Mesothelial cell of epicardium (in vitro differentiated cells): ENCODE measurements at places on chromosomes 6 and 20. TPM values are rescaled to one million over a fixed set of nuclear protein-coding genes. Genes with fewer than 3 reads are reported as not detected.
A peak's percentile ranks its signal among the peaks of the same experiment; 100 is the strongest.

DNA sequence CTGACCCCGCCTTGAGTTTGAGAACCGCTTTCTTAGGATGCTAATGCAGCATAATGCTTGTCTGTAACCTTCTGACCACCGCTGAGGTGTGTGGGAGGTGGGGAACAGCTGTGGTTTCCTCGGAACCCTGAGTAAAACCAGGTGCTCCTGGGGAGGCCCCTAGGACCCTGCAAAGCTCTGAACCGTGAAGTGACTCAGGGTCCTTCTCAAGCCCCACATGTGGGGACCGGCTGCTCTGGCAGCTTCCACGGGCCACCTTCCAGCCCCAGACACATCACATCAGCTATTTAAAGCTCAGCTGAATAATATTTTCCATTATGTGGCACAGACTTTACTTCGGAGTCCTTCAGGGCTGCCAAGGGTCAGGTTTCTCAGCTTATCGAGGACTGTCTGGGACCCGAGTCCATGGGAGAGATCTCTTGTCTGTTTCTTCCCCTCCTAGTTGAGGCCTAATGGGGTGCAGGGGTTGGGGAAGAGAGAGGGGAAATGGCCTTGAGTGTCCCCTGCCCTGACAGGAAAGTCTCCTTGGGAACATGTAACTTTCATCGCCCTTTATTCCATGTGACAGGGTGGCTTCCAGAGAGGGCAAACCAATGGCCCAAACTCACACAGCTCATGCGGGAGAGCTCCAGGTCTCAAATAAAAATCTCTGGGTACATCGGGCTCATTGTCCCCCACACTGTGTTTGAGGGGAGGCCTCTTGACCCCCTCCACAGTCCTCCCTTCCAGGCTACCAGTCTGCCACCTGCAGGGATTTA, 186.1 kb upstream of the SLC24A3 start:
- no peaks in the 10 kb centered on the region for H3K36me3 ChIP-seq
- no peak for DNase-seq
- H3K4me1 ChIP-seq = peaks cover 11% of the 10 kb centered on the region
- peaks cover 8% of the 10 kb centered on the region for H3K27me3 ChIP-seq

DNA sequence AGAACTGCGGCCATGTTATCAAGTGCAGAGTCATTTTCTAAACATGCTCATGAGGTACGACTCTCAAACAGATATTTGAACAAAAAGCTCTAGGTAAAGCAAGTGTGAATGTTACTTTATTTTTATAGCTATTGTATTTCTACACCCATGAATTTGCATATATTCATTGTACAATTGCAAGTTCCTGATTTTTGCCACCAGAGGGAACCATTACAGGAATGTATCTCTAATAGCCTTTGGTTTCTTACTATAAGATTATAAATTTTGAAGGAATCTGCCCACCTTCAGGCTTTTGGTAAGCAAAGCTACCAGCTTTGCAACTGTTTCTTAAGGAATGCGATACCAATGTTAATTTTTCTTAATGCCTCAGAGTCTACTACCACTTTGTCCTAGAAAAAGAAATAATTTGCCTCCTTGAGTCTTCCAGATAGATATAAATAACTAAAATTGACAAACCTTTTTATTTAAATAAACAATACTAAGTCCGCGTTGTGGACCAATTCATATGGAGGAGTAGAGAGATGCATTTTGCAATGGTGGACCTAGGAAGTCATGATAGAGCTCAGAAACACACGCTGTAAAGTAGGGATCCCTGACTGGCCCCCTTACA, 125.4 kb upstream of the SAMD5 start:
- no peak overlapping the region for H3K4me3 ChIP-seq
- peaks cover 42% of the 10 kb centered on the region for H3K36me3 ChIP-seq
- peaks cover 6% of the 10 kb centered on the region for H3K4me1 ChIP-seq
- DNase-seq = no peak

GRCh38 chr6:159104163-159104925, 59.6 kb upstream of the TAGAP start:
- no peaks in the 10 kb centered on the region for H3K36me3 ChIP-seq
- no peaks in the 10 kb centered on the region for H3K27me3 ChIP-seq
- H3K4me1 ChIP-seq = peaks cover 9% of the 10 kb centered on the region
- no peak overlapping the region for H3K27ac ChIP-seq

GRCh38 chr6:98839781-98840361, 5.5 kb downstream of the POU3F2 start:
- no peaks in the 10 kb centered on the region for H3K36me3 ChIP-seq
- no peak overlapping the region for H3K4me3 ChIP-seq
- H3K4me1 ChIP-seq = peaks cover 15% of the 10 kb centered on the region
- DNase-seq = no peak
- H3K27ac ChIP-seq = no peak overlapping the region
- peaks cover 98% of the 10 kb centered on the region for H3K27me3 ChIP-seq

- peaks cover 37% of the 10 kb centered on the region for H3K4me1 ChIP-seq
- peak overlapping the region; percentile 68 for H3K4me3 ChIP-seq
- H3K27me3 ChIP-seq = peaks cover 42% of the 10 kb centered on the region
- H3K27ac ChIP-seq = peak overlapping the region; percentile 95
- H3K36me3 ChIP-seq = no peaks in the 10 kb centered on the region
Observed at GRCh38 chr20:51562332-51563173, 20.0 kb upstream of the NFATC2 start.

DNA sequence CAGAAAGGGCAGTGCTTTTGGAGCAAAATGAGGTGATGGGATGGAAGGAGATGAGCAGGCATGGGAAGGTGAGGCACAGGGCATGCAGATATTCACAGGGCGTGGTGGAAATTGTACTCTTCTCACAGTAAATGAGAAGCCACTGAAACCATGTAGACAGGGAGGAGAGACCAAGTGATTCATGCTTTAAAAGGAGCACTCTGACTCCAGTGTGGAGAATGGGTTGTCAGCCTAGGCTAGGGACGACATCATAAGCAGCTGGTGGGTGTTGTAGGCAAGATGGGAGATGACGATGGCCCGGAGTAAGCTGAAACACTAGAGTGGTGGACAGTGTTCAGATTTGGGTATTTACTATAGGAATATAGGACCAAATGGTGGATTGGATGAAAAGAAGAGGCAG, 18.4 kb downstream of the PDE7B start:
- H3K27ac ChIP-seq = no peak overlapping the region
- no peak overlapping the region for H3K4me3 ChIP-seq
- no peaks in the 10 kb centered on the region for H3K27me3 ChIP-seq
- no peak for DNase-seq
- H3K36me3 ChIP-seq = peaks cover 4% of the 10 kb centered on the region

- DNase-seq = no peak
- H3K27ac ChIP-seq = no peak overlapping the region
- peaks cover 6% of the 10 kb centered on the region for H3K36me3 ChIP-seq
- peaks cover 4% of the 10 kb centered on the region for H3K27me3 ChIP-seq
Observed at GRCh38 chr20:3653921-3654320, 9.3 kb downstream of the GFRA4 start.

DNA sequence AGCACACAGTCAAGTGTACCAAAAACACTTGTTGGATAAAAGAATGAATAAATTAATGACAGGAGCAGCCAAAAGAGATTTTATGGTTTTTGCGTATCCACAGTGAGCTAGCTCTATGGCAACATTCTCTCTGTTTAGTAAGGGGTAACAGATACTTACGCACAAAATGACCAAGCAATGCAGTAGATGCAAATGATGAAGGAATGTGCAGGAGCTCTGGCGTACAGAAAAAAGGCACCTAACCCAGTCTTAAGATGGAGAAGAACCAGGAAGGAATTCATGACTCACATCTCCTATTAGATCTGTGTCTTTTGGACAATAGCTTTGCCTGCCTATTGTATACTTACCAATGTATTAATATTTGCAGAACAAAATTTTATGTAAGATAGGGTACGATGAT, 191.9 kb upstream of the PREP start:
- H3K36me3 ChIP-seq = no peaks in the 10 kb centered on the region
- DNase-seq = no peak
- no peak overlapping the region for H3K27ac ChIP-seq
- H3K4me3 ChIP-seq = no peak overlapping the region

DNA sequence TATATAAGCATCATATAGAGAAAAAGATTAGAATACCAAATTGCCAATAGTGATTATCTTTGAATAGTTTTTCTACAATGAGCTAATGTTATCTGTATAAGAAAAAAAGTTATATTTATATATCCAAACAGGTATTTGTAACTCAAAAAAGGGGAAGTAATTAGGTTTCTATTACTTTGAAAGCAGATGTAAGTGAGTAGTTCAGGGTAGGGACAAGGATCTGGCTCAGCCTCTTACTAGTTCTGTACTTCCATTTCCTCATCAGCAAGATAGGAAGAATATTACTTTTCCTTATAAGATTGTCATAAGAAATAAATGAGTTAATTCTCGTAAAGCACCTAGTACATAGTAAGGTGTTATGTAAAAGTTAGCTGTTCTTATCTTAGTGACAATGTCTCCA, 32.2 kb downstream of the AHI1 start:
- H3K4me3 ChIP-seq = no peak overlapping the region
- H3K36me3 ChIP-seq = peaks cover 49% of the 10 kb centered on the region
- no peak overlapping the region for H3K27ac ChIP-seq
- DNase-seq = no peak
- no peaks in the 10 kb centered on the region for H3K4me1 ChIP-seq

DNA sequence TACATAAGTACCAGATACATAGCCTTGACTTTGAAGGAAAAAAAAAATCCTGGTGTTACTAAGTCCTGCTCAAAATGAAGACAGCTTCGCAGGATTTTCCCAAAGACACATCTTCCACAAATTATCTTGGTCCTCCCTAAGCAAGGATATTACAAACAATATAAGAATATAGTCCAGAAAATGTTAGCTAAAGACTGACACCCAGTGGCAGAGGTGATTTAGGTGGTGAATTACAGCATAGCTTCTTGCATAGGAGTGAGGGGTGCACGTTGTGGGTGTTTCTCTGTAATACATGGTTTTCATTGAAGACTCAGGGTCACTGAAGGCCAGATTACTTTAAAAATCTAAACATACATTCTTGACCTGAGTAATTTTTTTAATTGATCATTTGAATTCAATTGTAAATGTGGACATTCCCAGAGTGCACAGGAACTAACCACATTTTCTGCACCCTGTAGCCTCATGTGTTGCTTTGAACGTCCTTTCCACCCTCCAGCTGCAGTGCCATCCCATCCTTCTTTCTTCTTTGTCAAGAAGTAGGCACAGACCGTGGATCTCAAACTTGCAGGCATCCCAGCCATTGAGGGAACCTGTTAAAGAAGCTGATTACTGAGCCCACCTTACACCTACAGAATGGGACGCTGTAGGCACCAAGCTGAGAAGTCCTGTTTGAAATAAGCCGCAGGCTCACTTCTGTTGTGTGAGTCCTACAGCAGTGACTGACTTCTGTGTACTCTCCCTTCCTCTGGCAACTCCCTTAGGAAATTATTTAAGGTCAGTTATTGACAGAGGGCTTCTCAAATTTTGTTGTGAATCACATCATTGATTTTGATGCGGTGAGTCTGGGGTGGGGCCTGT, 102.6 kb downstream of the PERP start:
- H3K4me1 ChIP-seq = peaks cover 4% of the 10 kb centered on the region
- DNase-seq = no peak
- H3K27me3 ChIP-seq = no peaks in the 10 kb centered on the region
- H3K27ac ChIP-seq = no peak overlapping the region

- DNase-seq = no peak
- peaks cover 50% of the 10 kb centered on the region for H3K4me1 ChIP-seq
- peak overlapping the region; percentile 59 for H3K27ac ChIP-seq
- no peaks in the 10 kb centered on the region for H3K27me3 ChIP-seq
- H3K4me3 ChIP-seq = no peak overlapping the region
- peaks cover 7% of the 10 kb centered on the region for H3K36me3 ChIP-seq
Observed at GRCh38 chr6:16432075-16433032, 194.0 kb downstream of the GMPR start.

DNA sequence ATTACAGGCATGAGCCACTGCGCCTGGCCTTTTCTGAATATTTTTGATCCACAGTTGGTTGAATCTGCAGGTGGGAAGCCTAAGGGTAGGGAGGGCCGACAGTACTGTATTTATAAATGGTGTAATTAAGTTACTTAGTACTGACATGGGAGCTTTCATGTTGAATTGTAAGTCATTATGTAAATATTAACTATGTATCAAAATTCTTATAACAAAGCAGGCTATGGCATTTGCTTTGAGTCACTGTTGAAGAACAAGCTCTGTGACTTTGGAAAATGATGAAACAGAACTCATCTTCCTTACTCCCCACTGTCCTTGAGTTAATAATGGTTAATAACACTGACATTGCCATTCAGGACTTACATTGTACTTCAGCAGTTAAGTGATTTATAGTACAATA, 63.0 kb upstream of the TXNDC5 start:
- H3K4me3 ChIP-seq = no peak overlapping the region
- peaks cover 5% of the 10 kb centered on the region for H3K4me1 ChIP-seq
- no peak for DNase-seq
- H3K27me3 ChIP-seq = no peaks in the 10 kb centered on the region
- no peaks in the 10 kb centered on the region for H3K36me3 ChIP-seq
- H3K27ac ChIP-seq = no peak overlapping the region

DNA sequence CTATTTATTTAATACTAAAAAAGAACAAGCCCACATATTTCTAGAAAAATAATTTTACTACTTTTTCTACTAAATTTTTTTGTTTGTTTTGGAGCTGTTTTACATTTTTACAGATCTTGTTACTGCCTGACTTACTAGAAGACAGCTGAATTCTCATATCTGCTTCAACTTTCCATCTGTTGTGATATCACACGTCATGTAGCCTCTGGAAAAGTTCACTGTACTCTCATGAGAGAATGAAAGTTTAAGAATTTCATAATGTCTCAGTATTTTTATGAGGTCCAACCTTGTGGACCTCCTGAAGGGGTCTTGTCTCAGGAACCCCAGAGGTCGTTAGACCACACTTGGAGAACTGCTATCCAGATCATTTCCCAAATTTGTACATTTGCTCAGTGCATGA, 81.7 kb upstream of the MTHFD1L start:
- DNase-seq = no peak
- peaks cover 30% of the 10 kb centered on the region for H3K36me3 ChIP-seq

DNA sequence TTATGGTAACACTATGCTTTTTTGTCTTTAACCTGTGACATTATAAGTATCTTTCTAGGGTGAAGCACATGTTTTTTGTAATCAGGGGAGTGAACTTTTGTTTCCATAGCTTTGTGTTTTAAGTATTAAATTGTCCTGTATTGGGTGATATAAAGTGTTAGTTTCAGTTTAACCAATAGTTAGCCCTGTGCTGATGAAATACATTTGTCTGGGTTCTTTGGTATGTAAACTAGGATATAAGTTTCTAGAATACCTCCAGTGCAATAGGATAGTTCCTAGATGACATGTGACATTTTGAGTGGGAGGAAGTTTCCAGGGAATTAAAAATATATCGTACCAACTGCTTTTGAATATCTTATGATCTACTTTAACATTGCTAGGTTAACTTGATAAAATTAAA, 611.0 kb upstream of the MARCKS start:
- H3K4me3 ChIP-seq = no peak overlapping the region
- no peak for DNase-seq
- no peaks in the 10 kb centered on the region for H3K27me3 ChIP-seq
- no peaks in the 10 kb centered on the region for H3K36me3 ChIP-seq
- no peaks in the 10 kb centered on the region for H3K4me1 ChIP-seq
- H3K27ac ChIP-seq = no peak overlapping the region

Gene HS3ST5
- total RNA-seq = 0.16 to 0.49 TPM (median 0.27 TPM) in 3 replicates

Gene RIPPLY2
- not detected in 3 replicates for total RNA-seq

Gene HECA
- total RNA-seq = 25.9 to 28.5 TPM (median 27.5 TPM) in 3 replicates

Gene ARFGEF2
- 23.6 to 24.7 TPM (median 23.8 TPM) in 3 replicates for total RNA-seq
